ENCODE measurements at places on chromosomes 2 and 18. TPM values are rescaled to one million over a fixed set of nuclear protein-coding genes. Genes with fewer than 3 reads are reported as not detected.

C2orf68 gene
- 40.8 TPM for total RNA-seq

ITPRIPL1 gene
- 3.3 TPM for total RNA-seq

UGT1A8 gene
- total RNA-seq, result 0.16 TPM

GRCh38 chr18:49137093-49137492, 186.3 kb upstream of the SMAD7 start:
- DNase-seq, result no peak

- no peak for DNase-seq
Observed at GRCh38 chr2:224165901-224166319, 126.8 kb upstream of the SERPINE2 start.

IL1R1 gene
- 34.9 TPM for total RNA-seq

- DNase-seq, result no peak
Observed at GRCh38 chr2:218255446-218255845, 5.4 kb upstream of the GPBAR1 start.

SCYGR4 gene
- not detected for total RNA-seq

GRCh38 chr18:66210875-66211274, 393.0 kb downstream of the CDH19 start:
- DNase-seq, result no peak

EML6 gene
- total RNA-seq, result 3.9 TPM

CHST9 gene
- total RNA-seq, result 7.0 TPM

DNA sequence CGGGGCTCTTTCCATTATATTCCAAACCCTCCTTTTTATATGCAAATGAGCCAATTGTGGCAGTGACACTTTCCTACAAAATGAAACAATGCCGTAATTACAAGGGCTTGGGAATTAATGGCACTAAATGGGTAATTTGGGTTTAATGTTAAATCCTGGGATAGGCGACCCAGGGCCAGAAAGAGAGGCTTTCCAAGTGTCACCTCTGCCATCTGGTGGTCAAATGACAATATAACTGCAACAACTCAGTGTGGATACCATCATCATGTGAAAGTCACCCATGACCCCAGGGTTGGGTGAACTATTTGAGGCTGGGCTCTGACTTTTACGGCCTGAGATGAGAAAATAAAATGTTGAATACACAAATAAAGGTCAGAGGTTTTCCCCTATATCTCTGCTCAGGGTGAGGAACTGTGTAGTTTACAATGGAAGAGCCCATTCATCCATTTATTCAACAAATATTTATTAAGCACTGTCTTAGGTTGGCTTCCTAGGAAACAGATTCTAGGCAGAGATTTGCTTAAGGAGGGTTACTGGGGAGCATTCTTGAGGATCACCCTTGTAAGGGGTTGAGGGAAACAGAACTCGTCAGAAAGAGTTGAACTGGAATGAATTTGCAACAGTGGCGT, 13.6 kb upstream of the THADA start:
- DNase-seq, result no peak

GRCh38 chr2:43169099-43169945, 57.1 kb downstream of the ZFP36L2 start:
- DNase-seq, result no peak

DNA sequence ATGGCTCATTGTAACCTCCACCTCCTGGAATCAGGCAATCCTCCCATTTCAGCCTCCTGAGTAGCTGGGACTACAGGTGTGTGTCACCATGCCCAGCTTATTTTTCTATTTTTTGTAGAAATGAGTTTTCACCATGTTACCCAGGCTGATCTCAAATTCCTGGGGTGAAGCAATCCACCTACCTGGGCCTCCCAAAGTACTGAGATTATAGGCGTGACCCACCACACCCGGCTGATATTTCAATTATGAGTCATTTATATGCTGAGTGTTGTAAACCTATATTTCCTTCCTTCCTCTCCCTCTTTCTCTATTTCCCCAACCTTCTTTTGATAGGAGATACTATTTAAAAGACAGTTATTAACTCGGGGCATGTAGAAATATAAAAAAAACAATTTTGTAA, 469.6 kb upstream of the ID2 start:
- no peak for DNase-seq

DNA sequence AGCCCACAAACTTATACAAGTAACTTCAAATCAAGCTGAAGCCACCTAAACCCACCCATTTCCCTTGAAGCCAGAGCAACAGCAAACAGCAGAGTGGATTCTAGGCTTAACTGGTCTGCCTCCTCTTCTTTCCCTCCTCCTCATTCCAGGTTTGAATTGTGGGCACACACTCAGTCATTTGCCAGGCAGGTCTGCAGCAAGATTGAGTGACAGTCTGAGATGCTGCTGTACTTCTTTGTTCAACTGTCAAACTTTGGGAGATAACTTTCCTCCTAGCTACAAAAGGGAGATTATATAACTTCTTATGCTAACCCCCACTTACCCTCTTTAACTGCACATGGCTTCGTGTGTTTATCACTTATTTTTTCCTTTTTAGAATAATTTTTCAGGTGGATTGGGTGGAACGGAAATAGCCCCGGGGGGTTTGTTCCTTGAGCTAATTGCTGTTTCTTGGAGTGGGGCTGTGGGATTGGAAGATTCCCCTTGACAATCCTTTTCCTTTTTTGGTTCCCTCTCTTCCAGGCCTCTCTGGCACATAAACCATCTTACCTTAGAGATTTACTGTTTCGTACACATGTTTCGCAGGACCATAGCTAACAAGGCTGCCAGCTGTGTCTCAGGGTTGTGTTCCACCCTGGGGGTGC, 55.0 kb downstream of the RNF144A start:
- no peak for DNase-seq

SPEG gene
- total RNA-seq, result 31.2 TPM

- no peak for DNase-seq
Observed at GRCh38 chr18:10234912-10235660, 219.3 kb upstream of the APCDD1 start.

FSHR gene
- 0.69 TPM for total RNA-seq

DNA sequence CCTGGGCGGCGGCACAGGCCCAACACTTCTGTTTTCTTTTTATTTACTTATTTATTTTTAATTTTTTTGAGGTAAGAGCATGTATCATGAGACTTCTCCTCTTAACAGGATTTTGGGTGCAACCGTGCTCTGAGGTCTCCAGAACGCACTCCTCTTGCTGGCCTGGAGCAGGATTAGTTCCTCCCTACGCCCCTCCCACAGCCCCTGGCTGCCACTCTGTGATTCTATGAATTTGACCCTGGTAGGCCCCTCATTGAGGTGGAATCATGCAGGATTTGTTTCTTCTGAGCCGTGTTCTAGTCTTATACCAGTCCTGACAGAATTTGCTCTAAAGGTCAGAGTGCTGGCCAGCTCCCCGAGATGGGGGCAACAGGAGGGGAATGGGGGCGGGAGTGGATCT, 106.5 kb upstream of the HS6ST1 start:
- DNase-seq, result no peak

GRCh38 chr2:203016716-203017115, 2.0 kb downstream of the NBEAL1 start:
- DNase-seq, result no peak

DNA sequence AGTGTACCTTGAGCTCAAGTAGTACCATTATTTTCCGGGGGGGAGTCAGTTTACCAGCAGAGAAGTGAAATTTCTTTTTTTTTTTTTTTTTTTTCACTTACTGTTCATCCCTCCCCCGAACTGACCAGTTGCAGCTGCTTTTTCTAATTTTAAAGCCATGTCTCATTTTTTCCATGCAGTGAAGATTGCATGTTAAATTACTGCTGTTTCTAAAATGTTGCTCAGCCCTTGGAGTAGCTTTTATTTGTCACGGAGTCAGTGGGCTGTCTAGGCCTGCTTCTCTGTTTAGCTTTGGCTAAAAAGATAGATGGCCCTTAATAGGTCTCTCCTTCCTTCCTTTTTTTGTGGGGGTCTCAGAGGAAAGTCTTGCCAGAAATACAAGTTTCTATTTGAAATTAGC, 70.2 kb downstream of the NGEF start:
- no peak for DNase-seq

- no peak for DNase-seq
Observed at GRCh38 chr18:65610939-65611338, 139.9 kb upstream of the CDH7 start.

GRCh38 chr2:44836916-44837315, 104.6 kb upstream of the SIX3 start:
- DNase-seq, result no peak

PROM2 gene
- total RNA-seq, result 13.6 TPM

DNA sequence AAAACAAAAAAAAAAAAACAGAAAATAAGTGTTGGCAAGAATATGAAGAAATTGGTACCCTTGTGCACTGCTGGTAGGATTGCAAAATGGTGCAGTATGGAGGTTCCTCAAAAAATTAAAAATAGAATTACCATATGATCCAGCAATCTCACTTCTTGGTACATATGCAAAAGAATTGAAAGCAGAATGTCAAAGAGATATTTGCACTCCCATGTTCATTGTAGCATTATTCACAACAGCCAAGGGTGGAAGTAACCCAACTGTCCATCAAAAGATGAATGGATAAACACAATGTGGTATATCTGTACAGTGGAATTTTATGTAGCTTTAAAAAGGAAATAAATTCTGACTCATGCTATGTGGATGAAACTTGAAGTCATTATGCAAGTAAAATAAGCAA, 72.8 kb upstream of the POU3F3 start:
- DNase-seq, result no peak

IL1RL2 gene
- total RNA-seq, result 0.90 TPM

CNDP1 gene
- 0.16 TPM for total RNA-seq

GRCh38 chr2:5022061-5022460, 670.1 kb upstream of the SOX11 start:
- no peak for DNase-seq

LRRTM1 gene
- 0.63 TPM for total RNA-seq

DNA sequence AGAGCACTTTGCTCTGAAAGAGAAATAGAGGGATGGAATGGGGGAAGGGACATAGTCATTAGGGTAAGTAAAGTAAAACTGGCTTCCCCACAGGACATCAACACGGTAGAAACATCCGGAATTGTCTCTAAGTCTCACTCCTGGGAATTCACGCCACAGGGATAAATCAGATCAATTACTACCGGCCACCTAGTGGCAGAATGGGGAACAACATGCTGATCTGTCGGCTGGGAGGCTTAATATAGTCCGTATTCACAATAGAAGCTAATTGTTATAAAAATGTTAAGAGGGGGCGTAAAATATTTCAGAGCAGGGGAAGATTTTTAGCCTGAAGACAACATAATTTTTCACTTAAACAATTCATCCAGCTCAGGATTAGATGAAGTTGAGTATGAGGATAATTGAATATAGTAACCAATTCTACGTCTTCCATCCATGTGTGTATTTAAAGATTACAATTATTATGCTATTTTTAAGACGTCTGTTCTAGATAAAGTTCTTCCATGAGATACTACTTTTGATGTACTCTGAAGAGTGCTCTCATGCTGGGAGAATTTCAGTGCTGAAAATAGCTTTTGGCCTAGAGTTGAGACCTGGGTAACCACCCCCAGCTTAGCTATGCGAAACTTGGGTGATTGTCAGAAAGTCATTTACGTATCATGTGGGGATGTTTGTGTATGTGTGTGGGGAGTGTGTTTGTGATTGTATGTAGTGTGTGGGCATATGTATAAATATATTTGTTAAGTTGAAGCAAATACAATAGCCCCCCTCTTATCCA, 65.7 kb downstream of the LRRTM1 start:
- DNase-seq, result no peak

- no peak for DNase-seq
Observed at GRCh38 chr2:205405194-205405593, 277.1 kb upstream of the NRP2 start.

- DNase-seq, result no peak
Observed at GRCh38 chr2:46976556-46977279, 61.1 kb upstream of the MCFD2 start.

DNA sequence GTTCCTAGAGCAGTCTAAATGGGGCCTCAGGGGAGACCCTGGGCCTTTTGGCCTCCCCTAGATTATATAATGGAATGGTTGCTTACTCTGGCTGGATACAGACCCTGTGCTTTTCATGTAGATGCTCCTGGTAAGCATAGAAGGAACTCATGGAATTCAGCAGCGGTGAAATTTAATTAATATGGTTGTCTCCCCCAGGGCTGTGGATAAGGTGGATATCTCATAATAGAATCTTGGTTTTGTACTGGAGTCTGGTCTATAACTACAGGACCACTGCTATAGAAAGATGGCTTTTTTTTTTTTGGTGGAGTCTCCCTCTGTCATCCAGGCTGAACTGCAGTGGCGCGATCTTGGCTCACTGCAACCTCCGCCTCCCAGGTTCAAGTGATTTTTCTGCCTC, 84.5 kb downstream of the HRH4 start:
- DNase-seq, result no peak

UGT1A3 gene
- total RNA-seq, result 1.2 TPM

THOC1 gene
- 166 TPM for total RNA-seq

DNA sequence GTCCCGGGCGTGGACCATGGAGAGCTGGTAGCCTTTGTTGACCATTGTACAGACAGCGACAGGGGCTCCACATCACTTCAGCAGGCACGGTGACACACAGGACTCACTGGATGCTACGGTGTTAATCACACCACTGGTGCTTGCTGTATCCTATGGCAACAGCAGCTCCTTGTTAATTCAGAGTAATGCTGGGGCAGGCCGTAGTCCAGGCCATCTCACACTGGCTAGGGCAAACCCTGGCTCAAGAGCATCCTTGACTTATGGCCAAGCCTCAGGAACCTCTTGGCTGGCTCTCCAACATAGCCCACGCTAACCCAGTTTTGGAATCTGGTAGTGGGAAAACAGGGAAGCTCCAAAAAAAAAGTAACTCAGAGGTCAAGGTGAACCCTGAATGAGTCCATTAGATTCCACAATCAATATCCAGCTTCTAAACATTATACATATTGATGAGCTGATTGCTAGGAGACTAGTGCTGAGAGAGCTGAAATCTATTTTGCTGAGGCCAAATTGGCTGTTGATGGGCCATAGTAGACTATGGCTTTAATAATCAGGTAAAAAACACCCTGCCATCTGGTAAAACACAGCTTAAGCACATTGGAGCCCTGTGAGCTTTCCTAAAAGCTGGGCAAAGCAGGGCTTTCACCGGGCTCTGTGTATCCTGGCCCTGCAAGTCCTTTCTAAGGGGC, 253.6 kb downstream of the PRKCE start:
- no peak for DNase-seq

DNA sequence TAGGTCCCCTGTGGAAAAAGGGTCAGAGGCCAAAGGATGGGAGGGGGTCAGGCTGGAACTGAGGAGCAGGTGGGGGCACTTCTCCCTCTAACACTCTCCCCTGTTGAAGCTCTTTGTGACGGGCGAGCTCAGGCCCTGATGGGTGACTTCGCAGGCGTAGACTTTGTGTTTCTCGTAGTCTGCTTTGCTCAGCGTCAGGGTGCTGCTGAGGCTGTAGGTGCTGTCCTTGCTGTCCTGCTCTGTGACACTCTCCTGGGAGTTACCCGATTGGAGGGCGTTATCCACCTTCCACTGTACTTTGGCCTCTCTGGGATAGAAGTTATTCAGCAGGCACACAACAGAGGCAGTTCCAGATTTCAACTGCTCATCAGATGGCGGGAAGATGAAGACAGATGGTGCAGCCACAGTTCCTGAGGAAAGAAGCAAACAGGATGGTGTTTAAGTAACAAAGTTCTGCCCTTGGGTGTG, 165.8 kb downstream of the RPIA start:
- DNase-seq, result no peak

Measured in urinary bladder (tissue), 4 donors.